ENCODE measurements at places on chromosomes 11 and 22.

DNA sequence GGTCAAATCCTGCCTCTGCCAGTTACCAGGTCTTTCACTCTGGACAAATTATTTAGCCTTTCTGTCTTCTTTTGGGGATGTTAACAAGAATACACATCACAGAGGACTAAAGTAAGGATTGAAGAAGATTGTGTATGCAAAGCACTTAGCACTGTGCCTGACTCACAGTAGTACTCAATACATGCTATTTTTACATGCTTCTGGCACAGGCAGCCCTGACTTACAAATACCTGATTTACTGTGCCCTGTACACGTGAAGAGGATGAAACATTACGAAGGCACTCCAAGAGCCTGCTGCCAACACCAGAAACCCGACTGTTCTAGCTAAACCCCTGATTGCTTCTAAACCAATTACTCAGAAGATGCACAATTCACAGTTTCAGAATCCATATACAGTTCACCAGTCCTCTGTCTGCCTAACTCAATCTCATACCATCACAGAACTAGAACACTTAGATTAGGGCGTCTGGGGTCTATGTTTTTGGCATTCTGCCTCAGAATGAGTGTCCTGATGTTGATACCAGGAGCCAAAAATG lies 300.9 kb upstream of the DDI1 start:
- DNase-seq = no peak

DNA sequence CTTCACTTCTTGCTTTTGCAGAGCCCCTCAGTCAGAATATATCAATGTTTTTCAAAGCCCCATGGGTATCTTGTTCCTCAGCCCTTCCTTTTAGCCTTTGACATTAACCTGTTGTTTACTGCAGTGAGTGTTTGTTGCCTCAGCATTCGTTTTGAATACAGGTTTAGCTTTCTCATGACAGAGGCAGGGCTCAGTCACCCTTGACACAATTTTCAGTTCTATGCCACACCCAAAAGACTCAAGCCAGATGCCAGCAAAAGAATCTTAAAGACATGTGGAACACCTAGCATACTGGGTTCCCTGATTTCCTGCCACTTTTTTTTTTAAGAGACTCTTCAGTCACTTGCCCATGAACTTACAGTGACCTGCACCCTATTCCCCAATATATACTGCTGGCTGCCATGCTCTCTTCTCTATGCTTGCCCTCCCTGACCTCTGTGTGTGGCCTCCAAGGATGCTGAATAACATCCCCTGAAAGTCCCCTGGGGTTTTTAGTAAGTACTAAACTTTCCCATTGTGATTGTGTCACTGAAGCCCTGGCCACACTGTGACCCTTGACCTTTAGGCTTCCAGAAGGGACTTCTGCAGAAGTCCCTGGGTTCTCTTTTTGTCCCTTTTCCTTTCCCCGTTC lies 1225.5 kb downstream of the TBC1D22A start:
- DNase-seq = no peak

DNA sequence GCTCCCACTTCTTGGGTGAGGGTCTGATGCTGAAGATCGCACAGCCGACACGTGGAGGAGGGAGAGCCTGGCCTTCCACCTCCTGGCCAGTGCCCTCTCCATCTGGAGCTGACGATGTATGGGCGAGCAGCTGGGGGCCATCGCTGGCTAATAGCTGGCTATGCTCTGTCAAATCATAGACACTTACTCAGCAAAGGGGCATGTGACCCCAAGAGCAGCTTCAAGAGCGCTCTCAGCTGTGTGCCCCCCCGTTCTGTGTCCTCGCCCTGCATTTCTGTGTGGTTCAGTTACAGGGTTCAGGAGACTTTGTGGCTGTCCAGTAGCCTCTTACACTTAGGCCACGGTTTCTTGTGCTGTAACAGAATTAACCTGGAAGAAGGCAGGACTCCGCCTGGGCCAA lies 26.4 kb downstream of the FBLN1 start:
- no peak for DNase-seq

GRCh38 chr11:120703358-120704152 lies 192.0 kb downstream of the GRIK4 start:
- no peak for DNase-seq

DNA sequence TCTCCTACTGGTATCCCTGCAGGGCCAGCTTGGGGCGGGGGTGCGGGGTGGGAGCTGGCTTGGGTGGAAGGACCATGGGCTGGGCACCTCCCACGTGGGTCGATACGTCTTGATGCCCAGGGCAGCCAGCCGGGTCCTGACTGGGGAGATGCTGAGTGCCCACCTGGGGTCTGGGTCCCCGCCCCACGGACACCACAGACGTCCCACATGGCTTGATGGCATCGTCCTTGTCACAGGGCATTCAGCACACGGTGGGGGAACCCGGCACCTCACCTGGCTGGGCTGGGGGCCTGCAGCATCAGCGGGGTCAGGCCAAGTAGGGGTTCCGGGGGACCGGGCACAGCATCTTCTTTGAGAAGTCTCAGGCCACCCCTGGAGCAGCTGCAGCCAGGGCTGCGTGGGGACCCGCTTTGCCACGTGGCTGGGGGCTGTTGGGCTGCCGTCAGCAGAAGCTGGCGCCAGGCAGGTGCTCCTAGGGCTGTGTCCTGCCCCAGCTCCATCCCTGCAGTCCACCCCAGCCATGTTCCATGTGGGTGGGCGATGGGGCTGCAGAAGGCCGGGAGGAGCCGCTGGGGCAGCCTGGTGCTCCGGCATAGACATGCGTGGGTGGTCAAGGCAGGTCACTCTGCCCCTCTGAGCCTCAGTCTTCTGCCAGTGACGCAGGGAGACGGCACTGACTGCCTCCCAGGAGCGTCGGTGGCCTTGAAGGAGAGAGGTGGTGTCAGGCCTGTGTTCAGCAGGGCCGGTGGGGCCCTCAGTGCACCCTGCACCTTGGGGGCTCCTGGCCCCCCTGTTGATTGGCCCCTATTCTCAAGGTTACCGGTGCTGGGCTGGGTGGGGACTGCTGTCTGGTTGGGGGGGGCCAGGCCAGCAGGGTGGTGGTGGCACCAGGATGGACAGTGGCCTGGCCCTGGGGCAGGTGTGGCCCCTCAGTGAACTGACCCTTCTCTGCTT lies 8.4 kb downstream of the SELENOO start:
- no peak for DNase-seq

DNA sequence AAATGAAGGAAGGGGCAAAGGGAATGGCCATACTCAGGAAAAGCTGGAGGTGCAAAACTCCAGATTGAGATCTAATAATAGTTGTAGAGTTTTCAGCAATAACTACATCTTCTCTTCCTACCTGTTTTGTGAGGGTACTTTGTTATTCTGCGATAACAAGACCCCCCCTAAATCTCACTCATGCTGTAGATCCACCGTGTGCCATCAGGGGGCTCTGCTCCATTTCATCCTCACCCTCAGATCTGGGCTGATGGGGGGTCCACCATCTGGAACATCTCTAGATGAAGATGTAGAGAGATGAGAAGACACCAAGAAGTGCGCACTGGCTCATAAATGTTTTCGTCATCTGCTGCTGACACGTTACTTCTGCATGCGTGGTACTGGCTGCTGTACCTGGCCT lies 135.9 kb upstream of the KIRREL3 start:
- no peak for DNase-seq

DNA sequence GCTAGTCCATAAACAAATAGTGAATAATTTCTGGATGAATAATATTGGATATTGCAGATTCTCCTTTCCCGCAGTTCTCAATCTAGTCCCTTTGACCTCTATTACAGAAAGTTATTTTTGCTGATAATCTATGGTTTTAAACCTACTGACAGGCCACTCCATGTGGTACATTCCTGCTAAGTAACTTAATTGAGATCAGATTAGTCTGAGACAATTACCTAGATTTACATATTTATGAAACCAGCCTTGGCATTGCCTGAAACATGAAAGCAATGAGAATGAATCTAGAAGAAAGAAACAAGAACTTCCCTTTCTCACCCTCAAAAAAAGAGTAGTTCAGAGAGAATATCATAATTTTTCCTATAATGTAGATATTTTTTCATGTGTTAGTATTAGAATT lies 964.2 kb downstream of the JRKL start:
- no peak for DNase-seq

GRCh38 chr11:34207487-34208180 lies 102.2 kb downstream of the NAT10 start:
- no peak for DNase-seq

DNA sequence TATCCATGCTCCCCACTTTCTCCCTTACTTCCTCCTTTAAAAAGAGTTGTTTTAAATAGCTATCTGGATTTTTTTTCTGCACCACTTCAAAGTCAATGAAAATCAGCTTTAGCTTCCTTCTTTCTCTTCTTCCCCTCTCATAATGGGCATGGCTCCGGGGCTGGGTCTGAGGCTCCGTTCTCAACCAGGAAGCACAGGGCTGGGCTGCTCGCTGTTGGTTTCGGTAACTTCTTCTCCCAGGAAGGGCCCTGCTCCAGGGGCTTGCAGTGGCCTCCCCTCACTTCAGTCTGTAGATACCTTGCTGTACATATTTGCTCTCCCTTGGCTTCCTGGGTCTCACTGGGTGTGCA lies 23.8 kb downstream of the MICAL2 start:
- DNase-seq = no peak

GRCh38 chr11:131530407-131530806 lies 160.0 kb downstream of the NTM start:
- no peak for DNase-seq

DNA sequence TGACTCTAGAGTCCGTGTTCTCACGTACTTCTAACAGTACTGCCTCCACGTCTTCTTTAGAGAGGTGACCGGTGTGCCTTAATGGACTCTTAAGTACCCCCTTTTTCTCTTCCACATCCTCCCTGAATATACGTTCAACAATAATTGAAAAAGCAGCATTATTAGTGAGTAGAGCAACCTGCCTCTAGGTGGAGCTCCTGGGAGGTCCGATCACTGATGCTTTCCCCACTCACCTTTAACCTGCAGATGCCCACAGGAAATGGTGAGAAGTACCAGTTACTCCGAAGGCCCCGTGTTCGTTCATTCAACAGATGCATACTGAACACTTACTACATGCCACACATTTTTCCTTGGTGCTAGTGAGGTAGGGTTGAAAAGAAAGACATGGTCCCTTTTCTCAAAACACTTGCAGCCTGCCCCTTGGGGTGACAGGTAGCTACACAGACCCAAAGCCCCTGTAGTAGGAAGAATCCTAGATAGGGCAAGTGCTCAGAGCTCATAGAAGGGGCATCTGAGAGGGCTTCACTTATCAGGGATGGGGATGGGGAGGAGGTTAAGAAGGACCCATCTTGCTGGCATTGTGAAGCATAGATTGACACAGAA lies 72.7 kb downstream of the FEZ1 start:
- DNase-seq = no peak

DNA sequence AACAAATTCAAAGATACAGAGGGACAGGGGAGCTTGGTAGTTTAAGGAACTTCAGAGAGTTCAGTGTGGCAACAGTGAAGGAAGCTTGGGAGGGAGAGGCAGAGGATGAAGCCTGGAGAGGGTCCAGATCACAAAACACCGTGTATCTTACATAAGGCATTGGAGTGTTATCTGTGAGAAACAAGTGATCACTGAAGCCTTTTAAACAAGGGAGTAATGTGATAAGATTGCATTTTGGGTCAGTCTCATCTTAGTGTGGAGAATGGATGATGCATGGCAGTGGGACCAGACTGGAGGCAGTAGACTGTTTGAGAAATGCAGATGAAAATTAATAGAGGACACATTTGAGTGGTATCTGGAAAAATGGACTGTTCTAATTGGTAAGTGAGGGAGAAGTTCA lies 79.4 kb downstream of the EXT2 start:
- DNase-seq = no peak

DNA sequence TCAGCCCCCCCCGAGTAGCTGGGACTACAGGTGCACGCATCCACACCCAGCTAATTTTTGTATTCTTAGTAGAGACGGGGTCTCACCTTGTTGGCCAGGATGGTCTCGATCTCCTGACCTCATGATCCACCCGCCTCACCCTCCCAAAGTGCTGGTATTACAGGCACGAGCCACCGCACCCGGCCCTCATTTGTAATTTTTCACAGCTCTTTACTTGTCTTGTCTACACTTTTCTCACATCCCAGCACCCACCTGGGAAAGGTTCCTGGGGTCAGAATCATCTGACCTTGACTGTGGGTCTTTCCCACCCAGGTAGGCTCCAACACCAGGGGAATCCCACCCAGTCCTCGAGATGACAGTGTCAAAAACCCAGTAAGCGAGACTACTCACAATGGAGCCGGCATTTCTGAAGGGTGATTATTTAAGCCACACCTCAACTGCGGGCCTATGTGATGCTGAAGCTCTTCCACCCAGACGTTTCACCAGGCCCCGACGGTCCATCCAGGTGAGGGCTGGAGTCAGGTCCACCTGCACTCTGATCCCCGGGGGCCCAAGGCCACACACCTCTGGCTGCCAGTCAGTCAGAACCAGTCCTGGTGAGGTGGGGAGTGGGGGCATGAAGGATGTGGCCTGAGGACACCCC lies 23.4 kb downstream of the CELSR1 start:
- DNase-seq = no peak

DNA sequence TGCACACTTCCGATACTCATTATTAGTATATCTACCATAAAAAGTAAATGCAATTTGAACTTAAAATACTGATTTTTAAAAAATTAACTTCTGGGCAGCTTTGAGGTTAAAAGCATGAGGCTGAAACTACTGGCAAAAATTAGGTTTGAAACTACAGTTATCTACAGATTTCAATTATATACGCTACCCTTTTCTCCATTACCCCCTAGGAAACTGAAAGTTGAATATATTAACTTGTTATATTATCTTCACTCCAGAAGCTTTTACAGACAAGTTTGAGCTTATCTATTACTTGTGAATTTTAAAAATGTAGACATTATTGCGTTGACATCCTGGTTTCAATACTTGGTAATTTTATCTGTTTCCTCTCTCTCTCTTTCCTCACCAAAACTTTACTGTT lies 96.7 kb upstream of the DDI1 start:
- no peak for DNase-seq

DNA sequence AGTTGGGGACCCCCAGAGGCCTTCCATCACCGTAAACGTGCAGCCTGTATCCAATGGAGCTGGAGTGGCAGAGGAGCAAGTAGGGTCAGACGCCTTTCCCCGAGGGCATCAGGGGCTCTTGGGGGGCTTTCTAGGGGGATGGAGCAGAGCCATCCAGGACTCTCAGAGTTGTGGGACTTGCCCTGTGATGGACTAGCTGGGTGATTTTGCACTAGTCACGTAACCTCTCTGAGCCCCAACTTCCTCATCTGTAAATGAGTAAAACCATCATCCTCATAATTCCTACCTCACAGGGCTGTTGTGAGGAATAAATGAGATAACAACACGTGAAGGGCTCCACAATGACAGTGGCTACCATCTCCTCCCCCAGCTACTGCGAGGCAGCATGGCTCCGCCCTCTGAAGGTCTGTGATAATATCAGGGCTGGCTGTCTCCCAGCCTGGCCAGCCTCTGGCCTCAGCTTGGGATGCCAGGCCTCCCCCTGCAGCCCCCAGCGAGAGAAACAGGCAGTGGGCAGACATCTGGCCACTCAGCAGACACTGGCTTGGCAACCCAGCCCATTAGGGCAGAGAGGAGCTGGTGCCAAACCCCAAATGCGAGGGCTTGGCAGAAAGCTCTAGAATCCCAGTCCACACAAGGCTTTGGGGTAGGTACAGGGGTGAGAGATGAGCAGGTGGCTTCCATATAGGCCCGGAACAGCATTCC lies 6.7 kb downstream of the USP2 start:
- no peak for DNase-seq

Measured in T1000 (cell line).